ENCODE measurements at places on chromosomes 7 and 10.

DNA sequence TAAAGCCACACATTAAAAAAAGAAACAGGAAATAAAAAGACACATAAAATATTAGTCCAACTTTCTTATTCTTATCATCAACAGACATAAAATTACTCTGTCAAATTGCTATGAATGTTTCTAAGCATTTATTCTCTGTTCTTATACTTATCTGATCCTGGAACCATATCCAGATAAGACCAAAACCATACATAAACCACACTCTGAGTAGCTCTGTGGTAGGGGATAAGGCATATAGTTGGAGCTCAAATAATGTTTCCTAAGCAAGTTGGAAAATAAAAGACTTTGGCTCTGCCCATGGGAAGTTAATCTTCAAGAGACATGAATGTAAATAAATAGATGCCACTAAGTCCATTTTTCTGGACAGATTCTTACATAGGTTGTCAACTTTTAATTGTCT, 103.1 kb upstream of the PLXDC2 start:
- no peak for DNase-seq

DNA sequence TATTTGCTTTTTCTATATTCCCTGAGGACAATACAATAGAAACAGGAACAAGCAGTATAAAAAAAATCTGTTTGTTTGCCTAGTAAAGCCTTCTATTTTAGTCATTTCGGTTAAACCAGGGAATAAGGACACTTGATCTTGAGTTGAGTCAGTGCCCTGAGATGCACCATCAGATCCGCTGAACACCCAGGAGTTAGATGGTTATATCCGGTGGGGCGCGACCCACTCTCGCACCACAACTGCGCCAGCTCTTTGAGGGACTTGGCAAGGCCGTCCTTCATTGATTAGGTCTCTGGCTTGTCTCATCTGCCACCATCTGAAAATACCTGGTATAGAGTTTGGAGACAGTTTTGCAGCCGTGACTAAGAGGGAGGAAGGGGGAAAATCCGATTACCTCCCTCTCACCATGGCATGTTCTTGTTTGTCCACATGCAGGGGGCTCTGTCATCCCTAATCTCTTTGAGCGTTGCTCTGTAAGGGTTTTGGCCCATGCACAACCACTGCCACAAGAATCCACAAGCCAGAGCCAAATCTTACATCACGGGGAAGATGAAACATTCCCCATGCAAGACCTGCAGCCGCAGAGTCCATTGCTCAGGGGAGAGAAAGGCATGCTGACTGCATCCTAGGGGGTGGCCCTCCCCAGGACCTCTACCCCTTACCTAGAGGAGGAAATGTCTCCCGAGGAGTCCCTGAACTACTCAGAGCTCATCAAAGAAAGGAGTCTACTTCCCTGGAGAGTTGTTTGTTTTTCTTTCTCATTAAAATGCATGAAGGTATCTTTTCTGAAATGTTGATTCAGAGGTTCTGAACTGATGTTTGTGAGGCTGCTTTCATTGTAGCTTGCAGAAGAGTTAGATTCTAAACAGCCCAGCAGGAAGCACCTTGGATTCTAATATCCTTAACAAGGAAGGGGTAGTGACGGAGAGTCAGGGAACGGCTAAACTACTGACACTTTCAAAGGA, 101.6 kb upstream of the FAM171A1 start:
- no peak for DNase-seq

- DNase-seq, result no peak
These were observed 463.3 kb downstream of the INHBA start for GRCh38 chr7:41239596-41239995.

DNA sequence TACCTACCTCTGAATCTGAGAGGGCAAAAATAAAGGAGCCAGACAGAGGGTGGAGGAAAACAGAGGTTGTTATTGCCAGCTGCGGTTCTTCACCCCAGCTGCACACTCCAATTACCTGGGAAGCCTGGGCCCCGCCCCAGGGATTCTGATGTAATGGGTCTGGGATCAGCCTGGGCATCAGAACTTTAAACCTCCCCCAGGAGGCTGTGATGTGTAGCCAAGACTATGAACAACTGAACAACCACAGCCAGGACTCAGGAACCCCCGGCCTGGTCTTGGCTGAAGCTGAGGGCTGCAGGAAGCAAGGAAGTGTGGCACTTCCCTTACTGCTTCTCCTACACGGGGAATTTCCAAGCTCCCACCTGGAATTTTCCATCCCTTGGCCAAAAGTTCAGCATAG, 89.3 kb downstream of the HIP1 start:
- DNase-seq, result no peak

DNA sequence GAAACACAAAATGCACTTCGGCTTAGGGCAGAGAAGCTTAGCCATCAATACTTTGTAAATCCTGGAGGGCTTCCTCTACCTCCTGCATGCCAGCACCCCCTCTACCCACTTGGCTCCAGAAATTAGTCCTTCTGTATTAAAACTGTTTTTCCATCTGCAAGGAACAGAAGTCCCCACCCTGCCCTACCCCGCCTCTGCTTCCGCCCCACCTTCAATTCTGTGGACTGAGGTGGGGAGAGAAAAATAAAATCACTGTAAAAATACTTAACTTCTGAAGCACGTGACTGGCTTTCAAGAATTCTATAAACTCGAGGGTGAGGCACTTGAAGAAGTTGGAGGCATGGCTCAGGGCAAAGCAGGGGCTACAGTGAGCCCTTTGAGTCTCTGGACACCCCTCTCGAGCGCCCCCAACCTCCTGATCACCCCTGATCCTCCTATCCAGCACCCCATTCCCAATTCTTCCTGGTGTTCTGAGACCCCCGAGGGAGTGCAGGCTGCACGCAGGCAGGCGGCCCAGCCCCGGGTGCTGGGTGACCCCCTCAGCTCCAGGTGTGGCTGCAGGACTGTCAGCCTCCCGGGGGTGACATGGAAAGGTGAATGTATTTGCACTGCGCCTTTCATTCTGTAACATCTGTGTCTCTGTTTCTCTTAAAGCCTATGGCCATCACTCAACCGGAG, 7.3 kb upstream of the KIAA1217 start:
- no peak for DNase-seq

GRCh38 chr10:109953766-109954165, 30.5 kb upstream of the XPNPEP1 start:
- no peak for DNase-seq

DNA sequence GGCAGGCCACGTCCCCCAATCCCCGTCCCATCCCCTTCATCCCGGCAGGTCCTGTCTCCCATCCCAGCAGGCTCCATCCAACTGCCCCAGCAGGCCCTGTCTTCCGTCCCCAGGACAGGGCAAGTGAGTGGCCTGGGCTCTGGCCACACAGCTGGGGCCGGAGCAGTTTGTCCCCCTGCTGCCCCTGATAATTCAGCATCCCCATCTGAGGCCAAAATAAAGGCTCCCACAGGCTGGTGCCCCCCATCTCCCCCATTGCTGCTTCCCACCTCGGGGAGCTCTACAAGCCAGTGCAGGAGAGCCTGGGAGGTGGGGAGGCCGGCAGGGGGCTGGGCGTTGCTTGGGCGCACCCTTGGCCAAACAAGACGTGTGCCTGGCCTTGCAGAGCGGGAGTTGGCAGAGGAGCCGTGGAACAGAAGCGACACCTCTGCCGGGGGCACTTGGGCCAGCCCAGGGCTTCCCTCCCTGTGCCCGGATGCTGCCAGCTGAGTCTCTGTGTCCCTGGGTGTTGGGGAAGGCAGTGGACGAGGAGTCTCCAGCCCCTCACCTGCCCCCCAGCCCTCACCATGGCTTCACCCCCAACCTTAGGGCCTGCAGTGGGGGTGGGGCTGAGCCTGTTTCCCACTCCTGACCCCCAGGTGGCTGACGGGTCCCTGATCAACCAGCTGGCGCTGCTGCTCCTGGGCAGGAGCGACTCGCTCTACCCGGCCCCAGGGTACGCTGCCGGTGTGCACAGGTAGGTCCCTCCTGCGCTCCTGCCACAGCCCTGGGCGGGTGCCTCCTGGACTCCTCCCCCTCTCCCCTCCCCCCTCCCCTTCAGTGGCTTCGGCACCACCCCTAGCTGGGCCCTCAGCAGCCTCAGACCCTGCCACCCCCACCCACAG, 14.0 kb downstream of the AP5Z1 start:
- no peak for DNase-seq

DNA sequence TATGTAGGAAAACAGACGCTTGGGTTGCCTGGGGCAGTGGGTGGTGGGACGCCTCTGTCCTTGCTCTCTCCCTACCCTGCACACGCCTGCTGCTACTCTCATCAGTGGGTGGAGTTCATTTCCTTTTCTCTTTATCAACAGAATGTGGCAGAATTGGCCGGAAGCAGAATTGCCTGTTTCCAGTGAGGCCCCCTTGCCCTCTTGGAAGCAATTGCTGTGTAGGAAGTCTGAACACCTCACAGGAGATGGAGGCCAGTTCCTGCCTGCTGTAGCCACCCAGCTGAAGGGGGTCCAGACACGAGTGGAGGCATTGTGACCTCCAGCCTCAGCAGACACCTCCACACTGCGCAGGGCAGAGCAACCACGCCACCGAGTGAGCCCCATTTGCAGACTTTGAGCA, 331.6 kb upstream of the ZNF32 start:
- DNase-seq, result no peak

DNA sequence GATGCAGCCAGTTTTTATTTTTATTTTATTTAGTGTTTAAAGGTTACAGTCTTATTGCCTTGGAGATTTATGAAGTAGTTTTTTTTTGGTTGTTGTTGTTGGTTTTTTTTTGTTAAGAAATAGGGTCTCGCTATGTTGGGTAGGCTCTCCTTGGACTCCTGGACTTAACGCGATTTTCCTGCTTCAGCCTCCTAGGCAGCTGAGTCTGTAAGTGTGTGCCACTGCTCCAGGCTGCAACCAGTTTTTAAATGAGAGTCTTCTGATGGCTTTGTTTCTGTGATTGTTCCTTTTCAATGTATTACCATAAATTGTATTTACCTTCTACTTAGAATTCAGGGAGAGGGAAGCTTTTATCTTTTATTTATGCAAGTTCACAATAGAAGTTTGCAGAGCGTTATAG, 62.8 kb downstream of the BICC1 start:
- DNase-seq, result no peak

- DNase-seq, result peak; percentile 4
These were observed 755 bp downstream of the FAM171A1 start for GRCh38 chr10:15370212-15370855.

GRCh38 chr7:77566421-77566820, 29.3 kb downstream of the PTPN12 start:
- DNase-seq, result no peak

- DNase-seq, result no peak
These were observed 46.2 kb upstream of the ZEB1 start for GRCh38 chr10:31272841-31273240.

DNA sequence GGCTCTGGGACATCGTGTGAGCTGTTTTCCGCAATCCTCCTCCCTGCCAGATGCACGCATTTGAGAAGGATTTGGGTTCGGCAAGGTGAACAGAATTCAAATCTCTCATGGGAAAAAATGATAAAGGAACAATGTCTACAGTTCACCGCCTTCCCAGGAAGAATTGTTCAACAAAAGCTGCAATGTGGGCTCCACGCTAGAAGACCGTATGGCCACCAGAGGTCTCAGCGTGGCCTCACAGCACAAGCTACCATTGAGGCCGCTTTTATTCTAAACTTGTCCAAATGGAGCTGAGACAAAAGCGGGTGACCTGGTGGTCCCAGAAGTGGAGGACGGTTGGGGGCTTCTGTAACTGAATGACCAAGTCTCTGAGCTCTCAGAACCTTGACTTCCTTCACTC, 733.1 kb downstream of the PARD3 start:
- no peak for DNase-seq

- no peak for DNase-seq
These were observed 41.2 kb upstream of the PHYHIPL start for GRCh38 chr10:59135275-59135674.

- DNase-seq, result no peak
These were observed 137.3 kb upstream of the FRMD4A start for GRCh38 chr10:14468023-14468441.

GRCh38 chr10:75762431-75762802, 331.0 kb downstream of the LRMDA start:
- no peak for DNase-seq

DNA sequence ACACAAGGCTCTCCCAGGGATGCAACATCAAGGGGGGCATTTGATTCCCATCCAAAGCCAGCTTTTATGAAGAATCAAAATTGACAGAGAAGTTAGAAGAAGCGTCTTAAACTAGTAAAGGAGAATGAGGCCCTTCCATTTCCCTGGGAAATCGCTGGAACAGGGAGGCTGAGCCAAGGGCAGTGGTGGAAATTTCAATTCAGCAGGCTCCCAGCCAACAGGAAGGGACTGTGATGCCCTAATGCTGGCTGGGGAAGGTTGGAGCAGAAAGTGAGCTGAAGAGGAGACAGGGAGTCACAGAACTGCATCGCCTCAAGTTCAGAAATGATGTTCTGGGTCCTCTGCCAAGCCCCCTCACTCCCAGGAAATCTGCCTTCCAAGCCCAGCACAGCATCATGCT, 517.3 kb downstream of the GRID1 start:
- DNase-seq, result no peak

GRCh38 chr10:69745698-69746097, 56.0 kb upstream of the COL13A1 start:
- no peak for DNase-seq
